ENCODE measurements at places on chromosomes 3 and 15. TPM values are rescaled to one million over a fixed set of nuclear protein-coding genes. Genes with fewer than 3 reads are reported as not detected.
A peak's percentile ranks its signal among the peaks of the same experiment; 100 is the strongest.

Gene SYNPR
- not detected for total RNA-seq

Gene SLC24A5
- total RNA-seq, result not detected

DNA sequence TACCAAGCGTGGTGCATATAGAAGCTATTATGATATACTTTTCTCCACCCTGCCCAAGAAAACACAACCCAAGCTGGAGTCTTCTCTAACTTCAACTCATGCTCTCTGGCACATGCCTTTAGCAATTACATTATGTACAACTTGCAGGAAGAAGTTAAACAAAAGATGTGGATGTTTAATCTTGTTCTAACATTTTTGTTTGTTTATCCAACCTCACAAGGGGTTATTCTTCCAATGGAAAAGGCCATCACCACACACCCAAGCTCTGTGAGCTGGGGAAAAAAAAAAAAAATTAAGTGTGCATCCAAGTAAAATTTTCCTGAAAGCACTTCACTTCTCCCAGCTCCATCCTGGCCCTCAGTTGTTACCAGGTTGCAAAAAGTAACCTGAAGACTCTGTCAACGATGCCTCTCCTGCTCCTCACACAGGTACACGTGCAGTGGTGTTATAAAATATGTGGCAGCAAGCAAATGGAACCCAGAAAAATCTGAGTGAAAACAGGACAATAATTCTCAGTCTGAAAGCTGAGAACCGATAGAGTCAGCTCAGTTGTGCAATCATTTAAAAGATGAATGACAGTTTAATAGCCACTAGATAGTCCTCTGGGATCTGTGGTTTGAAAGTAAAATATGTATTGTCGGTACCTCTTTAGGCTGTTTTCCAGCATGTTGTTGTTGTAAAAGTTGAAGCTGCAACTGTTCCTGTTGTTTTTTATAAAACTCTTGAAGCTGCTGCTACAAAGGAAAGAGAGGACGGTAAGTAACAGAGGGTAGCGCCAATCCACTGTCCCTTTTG is 531.4 kb downstream of the FOXP1 start:
- peak overlapping the region; percentile 34 for H3K27ac ChIP-seq
- peaks cover 60% of the 10 kb centered on the region for H3K4me1 ChIP-seq
- DNase-seq, result no peak
- H3K4me3 ChIP-seq, result no peak overlapping the region

GRCh38 chr3:42161050-42161935 is 70.1 kb downstream of the TRAK1 start:
- no peak overlapping the region for H3K27ac ChIP-seq
- no peaks in the 10 kb centered on the region for H3K36me3 ChIP-seq
- DNase-seq, result no peak
- H3K4me3 ChIP-seq, result no peak overlapping the region
- H3K4me1 ChIP-seq, result peaks cover 14% of the 10 kb centered on the region

- no peaks in the 10 kb centered on the region for H3K4me1 ChIP-seq
- no peak overlapping the region for H3K27ac ChIP-seq
- H3K36me3 ChIP-seq, result no peaks in the 10 kb centered on the region
- H3K27me3 ChIP-seq, result peaks cover 11% of the 10 kb centered on the region
These were observed 20.0 kb downstream of the TAFA4 start for GRCh38 chr3:68912376-68912775.

DNA sequence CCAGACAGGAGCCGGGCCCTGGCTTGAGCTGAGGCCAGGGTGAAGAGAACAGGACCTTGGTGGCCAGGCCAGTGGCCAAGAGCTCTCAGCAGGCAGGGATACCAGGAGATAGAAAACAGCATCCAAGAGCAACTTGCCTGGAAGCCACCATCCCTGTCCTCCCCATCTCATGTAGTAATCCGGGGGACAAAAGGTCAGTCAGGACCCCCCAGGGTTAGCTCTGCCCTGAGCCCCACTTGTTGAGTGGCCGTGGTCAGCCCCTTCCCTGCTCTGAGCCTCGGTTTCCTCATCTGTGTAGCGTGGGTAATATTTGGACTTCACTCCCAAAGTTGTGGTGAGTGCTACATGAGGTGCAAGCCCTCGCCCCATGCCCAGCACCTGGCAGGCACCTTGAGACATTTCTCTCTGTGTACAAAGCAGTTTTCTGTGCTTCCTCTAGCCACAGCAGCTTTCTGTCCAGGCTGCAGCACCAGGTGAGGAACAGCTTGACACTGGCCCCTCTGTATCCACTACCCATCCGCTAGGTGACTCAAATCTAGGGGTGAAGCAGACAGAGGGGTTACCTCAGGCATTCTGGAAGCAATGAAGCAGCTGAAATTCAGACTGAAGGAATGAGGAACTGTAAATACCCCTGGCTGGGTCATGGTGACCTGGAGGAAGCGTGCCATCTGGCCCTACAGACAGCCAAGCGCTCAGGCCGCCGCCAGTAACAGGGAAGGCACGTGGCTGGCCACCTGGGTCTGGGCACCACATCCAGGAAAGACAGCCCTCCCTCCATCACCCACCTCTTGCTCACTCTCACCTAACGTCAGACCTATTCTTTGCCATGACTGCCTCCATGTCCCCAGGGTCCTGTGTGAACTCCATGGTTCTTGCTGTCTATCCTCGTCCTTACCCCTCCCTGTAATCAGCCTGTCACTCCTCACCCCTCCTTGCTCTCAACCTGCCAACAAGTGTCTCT is 6.7 kb downstream of the CISH start:
- peak overlapping the region; percentile 87 for H3K4me3 ChIP-seq
- peak; percentile 40 for DNase-seq
- H3K36me3 ChIP-seq, result peaks cover 71% of the 10 kb centered on the region

DNA sequence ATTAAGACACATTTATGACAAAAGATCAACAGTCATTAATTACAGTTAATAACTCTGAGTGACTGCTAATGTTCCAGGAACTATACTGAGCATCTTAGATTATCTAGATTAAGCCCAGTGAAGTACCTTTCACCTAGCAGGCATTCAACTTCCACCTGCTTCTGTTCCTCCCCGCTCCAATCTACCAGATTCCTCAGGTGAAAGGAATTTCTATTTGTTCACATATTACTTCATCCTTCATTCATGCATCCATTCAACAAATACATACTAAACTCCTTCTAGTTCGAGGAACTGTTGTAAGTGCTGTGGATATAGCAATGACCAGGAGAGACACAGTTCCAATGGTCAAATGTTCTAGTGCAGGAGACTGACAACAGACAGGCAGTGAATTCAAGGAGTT is 139.3 kb downstream of the FILIP1L start:
- no peak for DNase-seq
- no peaks in the 10 kb centered on the region for H3K27me3 ChIP-seq
- H3K4me3 ChIP-seq, result no peak overlapping the region
- no peaks in the 10 kb centered on the region for H3K36me3 ChIP-seq
- no peaks in the 10 kb centered on the region for H3K4me1 ChIP-seq

GRCh38 chr3:168581771-168582225 is 486.1 kb upstream of the GOLIM4 start:
- H3K4me3 ChIP-seq, result no peak overlapping the region
- no peak overlapping the region for H3K27ac ChIP-seq
- H3K4me1 ChIP-seq, result no peaks in the 10 kb centered on the region

GRCh38 chr15:73017987-73018386 is 34.3 kb upstream of the NEO1 start:
- no peak for DNase-seq
- H3K36me3 ChIP-seq, result no peaks in the 10 kb centered on the region
- no peaks in the 10 kb centered on the region for H3K4me1 ChIP-seq
- peaks cover 5% of the 10 kb centered on the region for H3K27me3 ChIP-seq
- no peak overlapping the region for H3K27ac ChIP-seq

- H3K4me1 ChIP-seq, result no peaks in the 10 kb centered on the region
- H3K27ac ChIP-seq, result no peak overlapping the region
- DNase-seq, result no peak
- peaks cover 3% of the 10 kb centered on the region for H3K27me3 ChIP-seq
- H3K36me3 ChIP-seq, result no peaks in the 10 kb centered on the region
These were observed 8.7 kb upstream of the LMCD1 start for GRCh38 chr3:8492744-8493511.

Gene PLS1
- 0.63 TPM for total RNA-seq

GRCh38 chr3:152459572-152459971 is 190.8 kb downstream of the MBNL1 start:
- H3K4me3 ChIP-seq, result no peak overlapping the region
- no peak for DNase-seq
- no peak overlapping the region for H3K27ac ChIP-seq

Gene CXCR6
- 2.0 TPM for total RNA-seq

Gene PDCD7
- total RNA-seq, result 15.6 TPM

- H3K4me3 ChIP-seq, result no peak overlapping the region
- no peaks in the 10 kb centered on the region for H3K4me1 ChIP-seq
- H3K27ac ChIP-seq, result no peak overlapping the region
- H3K36me3 ChIP-seq, result no peaks in the 10 kb centered on the region
These were observed 267.3 kb upstream of the ADAMTS9 start for GRCh38 chr3:64954995-64955636.

DNA sequence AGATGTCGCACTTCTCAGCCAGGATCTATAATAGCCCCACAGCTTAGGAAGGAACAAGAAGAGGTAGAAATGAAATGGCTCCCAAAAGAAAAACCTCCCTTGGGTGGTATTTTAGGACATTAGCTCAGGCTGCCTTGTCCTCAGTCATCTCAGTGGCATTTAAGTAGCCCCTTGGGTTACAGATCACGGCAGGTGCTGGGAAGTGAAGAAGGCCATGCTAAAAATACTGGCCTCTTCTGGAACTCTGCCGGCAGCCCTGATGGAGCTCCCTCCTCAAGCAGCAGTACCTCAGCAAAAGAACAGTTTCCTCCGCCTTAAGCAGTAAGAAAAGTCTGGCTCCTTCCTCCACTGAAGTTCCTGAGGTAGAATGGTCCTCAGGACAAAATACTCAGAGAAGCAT is 7.3 kb upstream of the TPM1 start:
- DNase-seq, result no peak
- no peaks in the 10 kb centered on the region for H3K36me3 ChIP-seq
- H3K27ac ChIP-seq, result no peak overlapping the region
- no peaks in the 10 kb centered on the region for H3K4me1 ChIP-seq
- H3K4me3 ChIP-seq, result no peak overlapping the region
- peaks cover 10% of the 10 kb centered on the region for H3K27me3 ChIP-seq

Gene KBTBD13
- not detected for total RNA-seq

Gene ZNF710
- total RNA-seq, result 6.5 TPM

GRCh38 chr15:90716317-90716975 is 700 bp upstream of the BLM start:
- DNase-seq, result no peak
- H3K4me1 ChIP-seq, result peaks cover 13% of the 10 kb centered on the region
- H3K27ac ChIP-seq, result peak overlapping the region; percentile 82
- H3K4me3 ChIP-seq, result peak overlapping the region; percentile 78
- H3K27me3 ChIP-seq, result no peaks in the 10 kb centered on the region

- H3K27me3 ChIP-seq, result no peaks in the 10 kb centered on the region
- no peak overlapping the region for H3K27ac ChIP-seq
- no peak overlapping the region for H3K4me3 ChIP-seq
- DNase-seq, result no peak
- H3K4me1 ChIP-seq, result no peaks in the 10 kb centered on the region
These were observed 27.6 kb downstream of the ARPP21 start for GRCh38 chr3:35666888-35667287.

DNA sequence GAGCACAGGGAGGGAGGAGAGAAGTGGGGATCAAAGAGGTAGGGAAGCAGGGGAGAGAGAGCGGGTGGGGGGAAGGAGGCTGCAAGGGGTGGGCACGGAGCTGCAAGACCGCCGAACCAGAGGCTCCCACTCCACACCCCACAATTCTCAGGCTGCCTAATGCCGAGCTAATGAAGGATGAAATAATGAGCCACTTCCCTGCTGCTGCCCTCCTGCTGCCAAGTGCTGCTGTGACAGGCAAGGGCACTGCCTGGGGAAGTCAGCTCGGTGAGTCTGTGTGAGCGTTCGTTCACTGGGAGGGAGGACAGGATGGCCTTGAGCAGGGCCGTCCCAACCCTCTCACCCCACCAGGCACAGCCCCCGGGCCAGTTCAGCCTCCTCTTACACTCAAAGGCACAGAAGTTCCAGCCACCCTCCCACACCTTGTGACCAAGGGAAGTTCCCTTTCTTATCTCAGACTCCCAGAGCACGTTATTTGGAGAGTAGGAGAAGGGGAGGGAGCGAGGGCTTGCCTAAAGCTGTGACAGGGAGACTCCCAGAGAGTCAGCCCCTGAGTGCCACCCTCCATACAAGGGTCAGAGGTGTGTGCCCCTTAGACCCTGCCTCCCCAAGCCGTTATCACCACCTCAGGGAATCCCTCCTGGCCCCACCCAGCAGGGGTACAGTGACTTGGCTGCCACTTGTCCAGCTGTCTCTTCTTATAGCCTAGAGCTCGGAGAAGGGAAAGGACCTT is 12.4 kb downstream of the GLYCTK start:
- no peaks in the 10 kb centered on the region for H3K27me3 ChIP-seq
- DNase-seq, result no peak
- no peak overlapping the region for H3K4me3 ChIP-seq
- peaks cover 11% of the 10 kb centered on the region for H3K36me3 ChIP-seq
- H3K27ac ChIP-seq, result no peak overlapping the region

GRCh38 chr15:93247466-93248121 is 158.6 kb upstream of the RGMA start:
- H3K4me3 ChIP-seq, result no peak overlapping the region
- no peaks in the 10 kb centered on the region for H3K27me3 ChIP-seq
- H3K4me1 ChIP-seq, result no peaks in the 10 kb centered on the region
- no peaks in the 10 kb centered on the region for H3K36me3 ChIP-seq

GRCh38 chr3:50347187-50347813 is 1.8 kb upstream of the ZMYND10 start:
- H3K27me3 ChIP-seq, result no peaks in the 10 kb centered on the region
- peaks cover 25% of the 10 kb centered on the region for H3K36me3 ChIP-seq
- no peak overlapping the region for H3K27ac ChIP-seq
- no peak overlapping the region for H3K4me3 ChIP-seq
- H3K4me1 ChIP-seq, result peaks cover 73% of the 10 kb centered on the region
- peak; percentile 70 for DNase-seq

GRCh38 chr3:17442332-17443049 is 299.9 kb downstream of the TBC1D5 start:
- H3K27me3 ChIP-seq, result no peaks in the 10 kb centered on the region
- no peaks in the 10 kb centered on the region for H3K36me3 ChIP-seq
- H3K27ac ChIP-seq, result no peak overlapping the region
- H3K4me1 ChIP-seq, result no peaks in the 10 kb centered on the region
- DNase-seq, result no peak
- no peak overlapping the region for H3K4me3 ChIP-seq

GRCh38 chr3:13477943-13478342 is 2.2 kb upstream of the HDAC11 start:
- no peak overlapping the region for H3K4me3 ChIP-seq
- no peak for DNase-seq
- peaks cover 23% of the 10 kb centered on the region for H3K4me1 ChIP-seq
- no peaks in the 10 kb centered on the region for H3K27me3 ChIP-seq
- H3K27ac ChIP-seq, result no peak overlapping the region

GRCh38 chr3:51681453-51681852 is 10.4 kb downstream of the TEX264 start:
- H3K4me3 ChIP-seq, result peak overlapping the region; percentile 14
- peak; percentile 53 for DNase-seq

DNA sequence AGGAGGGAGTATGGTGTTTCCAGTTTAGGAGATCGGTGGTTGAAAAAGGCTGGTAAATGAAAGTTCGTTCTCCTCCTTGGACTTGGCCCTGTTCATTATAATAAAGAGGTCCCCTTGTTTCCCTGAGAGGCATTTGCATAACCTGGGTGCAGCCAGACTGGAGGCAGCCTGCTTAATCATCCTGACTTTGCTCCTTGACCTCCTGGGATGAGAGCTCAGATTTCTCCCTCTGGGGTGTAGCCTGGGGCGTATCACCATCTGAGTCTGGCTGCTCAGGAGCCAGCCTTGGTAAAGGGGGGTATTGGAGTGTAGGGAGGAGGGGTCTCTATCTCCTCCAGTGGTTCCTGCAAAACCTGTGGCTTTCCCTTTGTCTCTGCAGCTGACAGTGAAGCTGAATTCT is 21.3 kb upstream of the ACAD9 start:
- H3K27me3 ChIP-seq, result no peaks in the 10 kb centered on the region
- H3K4me1 ChIP-seq, result peaks cover 4% of the 10 kb centered on the region
- no peak for DNase-seq

Gene SATB1
- total RNA-seq, result 390 TPM

Gene LRRC31
- not detected for total RNA-seq
